ENCODE measurements at places on chromosomes 2 and 18. TPM values are rescaled to one million over a fixed set of nuclear protein-coding genes. Genes with fewer than 3 reads are reported as not detected.

Gene LOXHD1
- not detected for total RNA-seq

Gene TUBA3E
- not detected for total RNA-seq

Gene MYCN
- total RNA-seq = not detected

Gene DUSP19
- 1.2 TPM for total RNA-seq

Gene RAB17
- total RNA-seq = under 0.01 TPM

Gene ABCB11
- not detected for total RNA-seq

Gene EPAS1
- 23.0 TPM for total RNA-seq

Gene PPIL3
- 44.2 TPM for total RNA-seq

Gene SGPP2
- total RNA-seq = 0.17 TPM

Gene NMUR1
- total RNA-seq = not detected

Gene HOXD1
- not detected for total RNA-seq

Gene NCKAP1
- 59.6 TPM for total RNA-seq

Gene DCDC2C
- total RNA-seq = not detected

Gene C2orf81
- 3.7 TPM for total RNA-seq

Gene SMYD1
- not detected for total RNA-seq

Gene CFC1
- total RNA-seq = not detected

Data from bronchus fibroblast of lung (primary cell).